ENCODE measurements at places on chromosomes 6 and 20.

DNA sequence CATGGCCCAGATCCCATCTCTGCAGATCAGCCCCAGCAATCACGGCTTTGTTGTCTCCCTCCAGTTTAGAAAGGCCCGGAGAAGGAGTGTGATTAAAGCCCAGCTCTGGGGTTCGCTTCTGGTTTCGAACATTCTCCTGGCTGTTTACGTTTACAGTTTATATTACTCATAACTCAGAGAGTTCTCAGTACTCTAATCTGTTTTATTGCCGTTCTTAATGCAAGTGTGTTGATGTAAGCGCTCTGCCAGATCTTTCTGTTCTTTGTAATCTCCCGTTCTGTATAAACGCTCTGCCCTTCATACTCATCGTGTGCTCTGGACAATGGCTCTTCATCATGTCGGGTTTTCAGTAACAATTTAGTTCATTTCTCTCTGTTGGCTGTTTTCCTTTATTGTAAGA lies 118.0 kb upstream of the PRND start:
- no peak for DNase-seq

DNA sequence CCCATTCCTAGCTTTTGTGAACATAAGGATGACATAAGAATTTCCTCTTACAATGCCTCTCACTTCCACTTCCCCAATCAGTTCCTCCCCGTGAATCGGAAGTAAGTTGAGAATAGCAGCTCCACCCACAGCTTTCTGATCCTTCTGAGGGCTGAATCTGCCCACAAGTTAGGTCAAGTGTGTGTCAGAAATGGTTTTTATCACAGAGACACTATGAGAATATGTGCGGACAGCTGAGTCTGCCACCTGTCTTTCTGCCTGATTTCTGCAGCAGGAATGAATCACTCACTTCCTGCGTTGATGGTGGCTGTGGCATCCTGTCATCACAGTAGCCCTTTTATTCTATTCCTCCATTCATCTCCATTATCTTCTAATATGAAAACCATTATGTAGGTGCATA lies 70.2 kb downstream of the RIN2 start:
- DNase-seq = no peak

DNA sequence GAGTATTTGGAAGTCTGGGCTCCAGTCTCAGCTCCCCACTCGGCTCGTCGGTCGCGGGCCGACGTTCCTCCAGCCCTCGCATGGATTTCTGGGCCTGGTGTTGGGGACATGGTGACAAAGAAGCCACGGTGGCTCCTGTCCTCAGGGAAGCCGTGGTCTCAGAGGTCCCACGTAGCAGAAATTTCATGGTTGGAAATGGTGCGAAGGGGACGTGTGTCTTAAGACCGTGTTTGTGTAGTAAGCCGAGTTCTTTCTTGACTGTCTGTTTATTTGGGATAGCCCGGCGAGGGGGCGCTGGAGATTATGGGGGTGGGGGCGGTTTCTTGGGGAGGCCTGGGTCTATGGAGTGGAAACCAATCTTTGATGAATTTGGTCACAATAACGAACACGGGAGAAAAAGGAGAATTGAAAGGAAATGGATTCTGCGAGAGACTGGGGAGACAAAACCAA lies 23.5 kb upstream of the MAP3K7 start:
- no peak for DNase-seq

DNA sequence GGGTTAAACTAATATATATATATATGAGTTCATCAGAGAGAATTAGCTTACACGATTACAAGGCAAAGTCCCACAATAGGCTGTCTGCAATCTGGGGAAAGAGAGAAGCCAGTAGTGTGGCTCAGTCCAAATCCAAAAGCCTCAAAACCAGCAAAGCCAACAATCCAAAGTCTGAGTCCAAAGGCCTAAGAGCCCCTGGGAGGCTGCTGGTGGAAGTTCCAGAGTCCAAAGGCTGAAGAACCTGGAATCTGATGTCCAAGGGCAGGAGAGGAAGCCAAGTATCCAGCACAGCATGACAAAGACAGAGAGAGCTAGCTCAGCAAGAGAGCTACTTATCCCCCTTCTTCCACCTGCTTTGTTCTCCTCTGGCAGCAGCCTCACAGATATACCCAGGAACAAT lies 274.7 kb upstream of the ID4 start:
- DNase-seq = no peak

GRCh38 chr6:45590696-45591184 lies 213.0 kb upstream of the SUPT3H start:
- DNase-seq = no peak

DNA sequence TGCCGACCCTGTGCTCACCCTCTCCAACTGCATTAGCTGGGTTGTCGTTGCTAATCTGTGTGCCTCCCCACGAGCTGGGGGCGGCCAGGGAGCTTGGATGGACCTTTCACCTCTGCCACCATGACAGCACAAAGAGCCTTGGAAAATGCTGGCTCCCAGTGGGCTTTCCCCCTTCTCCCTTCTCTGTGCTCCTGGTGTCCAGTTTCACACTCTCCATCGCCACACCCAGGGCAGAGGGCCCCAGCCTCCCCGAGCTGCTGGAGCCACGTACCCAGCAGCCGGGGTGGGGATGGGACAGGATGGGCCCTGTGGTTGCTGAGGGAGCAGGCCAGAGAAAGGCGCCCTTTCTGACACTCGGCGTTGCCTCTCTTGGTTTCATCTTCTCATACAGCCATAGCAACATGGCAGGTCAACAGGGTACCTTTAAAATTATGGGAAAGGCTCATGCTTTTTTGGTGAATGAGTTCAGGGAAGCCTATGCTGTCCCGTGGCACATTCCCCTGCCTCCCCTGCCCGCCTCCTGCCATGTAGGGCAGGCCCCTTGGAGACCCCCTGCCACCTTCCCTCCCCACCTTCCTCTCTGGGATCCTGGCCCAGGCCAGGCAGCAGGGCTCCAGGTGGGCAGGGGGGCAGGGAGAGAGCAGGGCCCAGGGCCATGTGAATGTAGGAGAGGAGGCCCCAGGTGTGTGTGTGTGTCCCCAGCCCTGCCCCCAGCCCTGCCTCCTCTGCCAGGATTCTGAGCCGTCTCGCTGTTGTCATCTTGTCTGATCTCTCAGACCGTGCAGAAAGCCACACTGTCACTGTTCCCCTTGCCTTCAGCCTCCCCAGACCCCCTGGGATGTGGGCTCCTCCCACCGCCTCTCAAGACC lies 85.2 kb upstream of the CCDC167 start:
- DNase-seq = no peak

DNA sequence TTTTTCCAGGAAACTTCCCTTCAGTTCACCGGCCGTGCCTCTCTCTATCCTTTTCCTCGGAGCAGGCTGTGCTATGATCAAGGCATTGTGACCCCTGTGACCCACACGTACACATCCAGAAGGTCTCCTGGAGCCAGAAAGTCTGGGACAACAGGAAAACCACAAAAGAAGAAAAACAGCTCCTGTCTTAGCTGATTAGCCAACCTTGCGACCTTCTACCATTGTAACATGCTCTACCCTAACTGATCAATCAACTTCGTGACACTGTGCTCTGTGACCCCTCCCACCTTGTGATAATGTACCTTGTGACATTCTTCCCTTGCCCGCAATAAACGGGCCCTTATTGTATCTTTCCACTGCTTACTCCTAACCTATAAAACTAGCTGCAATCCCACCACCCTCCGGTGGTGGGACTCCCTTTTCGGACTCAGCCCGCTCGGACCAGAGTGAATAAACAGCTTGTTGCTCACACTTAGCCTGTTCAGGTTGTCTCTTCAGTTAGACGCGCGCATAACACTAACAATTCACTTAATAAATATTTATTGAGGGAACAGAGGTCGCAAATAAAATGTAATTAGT lies 24.2 kb downstream of the ZNF311 start:
- peak; percentile 21 for DNase-seq

DNA sequence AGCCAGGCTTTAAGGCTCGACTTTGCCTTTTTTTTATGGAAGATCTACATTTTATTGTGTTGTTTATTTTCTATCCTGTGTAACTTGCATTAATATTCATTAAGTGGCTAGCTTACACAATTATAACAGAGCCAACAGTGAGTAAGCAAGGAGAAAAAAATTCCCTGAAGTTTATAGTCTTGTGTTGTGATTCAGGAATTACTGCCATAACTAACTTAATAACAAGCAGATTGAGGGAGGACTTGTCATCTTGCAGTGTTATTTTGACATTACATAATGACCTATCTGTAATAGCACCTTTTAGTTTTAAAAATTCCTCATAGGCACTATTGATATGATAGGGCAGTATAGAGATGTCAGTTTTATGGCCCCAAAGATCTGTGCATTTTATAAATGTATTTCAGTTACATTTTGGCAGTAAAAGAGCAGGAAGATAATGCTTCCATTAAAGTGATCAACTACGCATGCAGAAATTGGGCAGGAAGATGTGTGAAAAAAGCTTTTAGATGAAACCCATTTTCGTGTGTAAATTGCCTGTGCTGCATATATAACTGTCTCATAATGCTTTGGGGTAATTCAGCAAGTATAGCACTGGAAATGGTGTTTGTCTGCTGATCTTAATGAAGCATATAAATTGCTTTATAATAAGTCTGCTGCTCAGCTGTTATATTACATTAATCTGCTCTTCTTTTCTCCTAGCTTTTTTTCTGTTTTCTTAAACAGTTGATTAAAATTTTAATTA lies 123.0 kb downstream of the SMAP1 start:
- no peak for DNase-seq

DNA sequence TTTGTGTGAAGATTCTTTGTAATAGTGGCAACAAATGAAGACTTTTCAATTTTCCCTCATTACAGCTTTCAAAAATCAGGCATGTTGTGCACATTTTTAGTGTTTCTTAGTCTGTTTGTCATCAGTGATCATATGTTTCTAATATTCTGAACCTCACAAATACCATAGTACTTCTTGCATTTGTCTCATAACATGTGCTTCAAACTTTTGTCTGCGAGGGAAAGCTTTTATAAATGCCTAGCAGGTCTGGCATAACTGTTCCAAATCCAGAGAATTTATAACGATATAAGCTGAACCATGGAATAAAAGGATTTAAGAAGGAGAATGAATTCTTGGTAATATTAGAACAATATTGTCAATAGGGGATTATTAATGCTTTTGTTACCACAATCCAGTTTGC lies 670.2 kb downstream of the RFPL4B start:
- DNase-seq = no peak

- no peak for DNase-seq
These were observed 109.3 kb downstream of the CFAP61 start for GRCh38 chr20:20161611-20162010.

- DNase-seq = no peak
These were observed 475.8 kb upstream of the JARID2 start for GRCh38 chr6:14770040-14770439.

GRCh38 chr6:35170891-35171290 lies 29.8 kb upstream of the TCP11 start:
- DNase-seq = no peak

GRCh38 chr6:113873043-113873667 lies 16.0 kb downstream of the MARCKS start:
- DNase-seq = no peak

DNA sequence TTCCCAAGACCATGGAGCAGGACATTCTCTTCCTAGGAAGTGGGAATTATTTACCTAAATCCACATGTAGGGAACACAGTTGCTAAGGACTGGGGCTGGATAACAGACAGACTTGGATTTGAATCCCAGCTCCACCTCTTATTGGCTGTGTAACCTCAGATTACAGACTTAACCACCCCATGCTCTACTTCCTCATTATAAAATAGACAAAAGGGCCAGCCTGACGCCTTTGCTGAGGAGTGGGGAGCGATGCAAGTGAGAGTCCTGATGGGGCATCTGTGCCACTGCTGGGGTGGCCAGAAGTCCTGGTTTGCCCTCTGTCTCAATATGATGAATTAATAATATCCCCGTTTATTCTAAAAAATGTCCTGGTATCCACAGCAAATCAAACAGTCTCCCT lies 46.8 kb downstream of the SPATA2 start:
- DNase-seq = no peak

DNA sequence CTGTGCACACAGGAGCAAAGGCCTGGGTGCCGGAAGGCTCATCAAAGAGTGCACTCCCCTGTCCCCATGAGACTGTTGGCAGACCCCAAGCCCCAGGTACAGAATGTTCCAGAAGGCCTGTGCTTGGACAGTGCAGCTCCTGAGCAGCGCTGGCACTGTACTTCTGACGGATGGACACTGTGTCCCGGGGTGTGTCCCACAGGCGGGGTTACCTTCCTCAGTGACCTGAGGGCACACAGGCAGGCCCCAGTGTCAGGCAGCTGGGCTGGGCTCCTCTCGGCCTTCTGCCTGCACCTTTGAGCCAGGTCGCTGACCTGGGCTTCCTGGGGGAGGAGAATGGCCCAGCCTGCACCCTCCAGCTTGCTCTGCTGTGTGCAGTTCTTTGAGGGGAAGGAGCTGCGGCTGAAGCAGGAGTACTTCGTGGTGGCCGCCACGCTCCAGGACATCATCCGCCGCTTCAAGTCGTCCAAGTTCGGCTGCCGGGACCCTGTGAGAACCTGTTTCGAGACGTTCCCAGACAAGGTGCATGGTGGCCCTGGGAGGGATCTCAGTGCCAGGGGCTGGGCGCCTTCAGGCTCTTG lies 30.1 kb downstream of the PYGB start:
- no peak for DNase-seq

- no peak for DNase-seq
These were observed 194.9 kb upstream of the ZNF184 start for GRCh38 chr6:27667657-27668441.

DNA sequence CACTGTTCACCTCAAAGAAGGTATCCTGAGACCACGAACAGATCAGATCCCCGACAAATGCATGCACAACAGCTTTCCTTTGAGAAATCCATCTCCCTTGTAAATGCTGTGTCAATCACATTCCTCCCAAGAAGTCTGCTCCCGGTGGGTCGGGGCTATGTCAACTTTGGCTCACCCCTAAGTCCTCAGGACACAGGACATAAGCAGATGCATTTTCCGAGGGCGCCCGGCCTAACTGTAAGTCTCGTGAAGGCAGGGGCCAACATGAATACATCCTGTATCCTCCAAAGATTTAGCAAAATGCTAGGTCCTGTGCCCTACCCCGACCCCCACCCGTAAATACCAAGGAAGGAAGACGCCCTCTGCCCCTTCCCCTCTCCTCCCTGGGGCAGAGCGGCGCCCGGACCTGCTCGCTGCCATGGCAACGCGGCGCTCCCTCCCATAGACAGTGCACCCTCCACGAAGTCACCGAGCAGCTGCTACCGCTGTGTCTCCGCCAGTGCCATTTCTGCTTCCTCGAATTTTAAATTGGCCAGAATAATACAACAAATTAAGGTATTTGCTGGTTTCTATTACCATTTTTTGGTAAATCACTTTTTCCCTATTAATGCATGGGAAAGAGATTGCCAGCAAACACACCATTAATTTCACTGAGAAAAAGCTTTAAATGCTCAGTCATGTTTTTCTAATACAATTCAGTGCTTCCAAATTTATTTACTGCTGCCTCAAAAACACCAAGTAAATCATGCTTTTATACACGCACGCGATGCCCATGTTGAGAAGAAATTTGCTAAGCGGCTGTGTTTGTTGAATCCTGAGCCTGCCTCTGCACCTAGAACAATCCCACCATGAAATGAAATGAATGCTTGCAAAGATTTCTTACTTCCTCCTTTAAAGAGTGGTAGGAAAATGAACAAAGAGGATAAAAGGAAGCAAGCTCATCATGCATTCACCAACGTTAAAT lies 100.6 kb downstream of the PCSK2 start:
- DNase-seq = no peak
